NCI-H1105 (cell line): ENCODE measurements at places on chromosomes 5 and 9.

DNA sequence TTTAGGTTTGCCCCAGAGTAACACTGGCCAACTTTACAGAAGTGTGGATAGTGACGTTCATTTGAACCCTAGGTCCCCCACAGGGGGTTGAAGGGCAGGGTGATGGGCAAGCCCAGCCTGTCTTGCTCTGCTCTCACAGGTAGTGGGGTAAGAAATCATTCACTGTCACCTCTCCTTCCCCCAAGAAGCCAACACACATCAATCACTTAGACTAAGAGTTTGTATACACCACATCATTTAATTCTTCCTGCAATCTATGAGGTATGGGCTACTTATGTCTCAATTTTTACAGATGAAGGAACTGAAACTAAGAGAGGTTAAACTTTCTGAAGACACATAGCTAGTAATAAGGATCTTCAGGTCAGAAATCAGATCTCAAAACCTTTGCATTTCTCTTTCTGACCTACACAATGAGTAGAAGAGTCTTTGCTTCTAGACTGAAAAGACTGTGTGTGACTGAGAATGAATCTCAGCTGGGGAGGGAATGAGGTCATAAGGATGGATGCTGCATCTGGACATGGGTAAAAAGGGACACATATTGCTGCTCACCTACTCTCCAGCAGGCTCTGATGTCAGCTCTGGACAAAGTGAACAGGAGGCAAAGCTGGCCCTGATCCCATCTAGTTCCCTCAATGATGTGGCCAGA is 81.0 kb upstream of the EQTN start:
- no peak for DNase-seq

DNA sequence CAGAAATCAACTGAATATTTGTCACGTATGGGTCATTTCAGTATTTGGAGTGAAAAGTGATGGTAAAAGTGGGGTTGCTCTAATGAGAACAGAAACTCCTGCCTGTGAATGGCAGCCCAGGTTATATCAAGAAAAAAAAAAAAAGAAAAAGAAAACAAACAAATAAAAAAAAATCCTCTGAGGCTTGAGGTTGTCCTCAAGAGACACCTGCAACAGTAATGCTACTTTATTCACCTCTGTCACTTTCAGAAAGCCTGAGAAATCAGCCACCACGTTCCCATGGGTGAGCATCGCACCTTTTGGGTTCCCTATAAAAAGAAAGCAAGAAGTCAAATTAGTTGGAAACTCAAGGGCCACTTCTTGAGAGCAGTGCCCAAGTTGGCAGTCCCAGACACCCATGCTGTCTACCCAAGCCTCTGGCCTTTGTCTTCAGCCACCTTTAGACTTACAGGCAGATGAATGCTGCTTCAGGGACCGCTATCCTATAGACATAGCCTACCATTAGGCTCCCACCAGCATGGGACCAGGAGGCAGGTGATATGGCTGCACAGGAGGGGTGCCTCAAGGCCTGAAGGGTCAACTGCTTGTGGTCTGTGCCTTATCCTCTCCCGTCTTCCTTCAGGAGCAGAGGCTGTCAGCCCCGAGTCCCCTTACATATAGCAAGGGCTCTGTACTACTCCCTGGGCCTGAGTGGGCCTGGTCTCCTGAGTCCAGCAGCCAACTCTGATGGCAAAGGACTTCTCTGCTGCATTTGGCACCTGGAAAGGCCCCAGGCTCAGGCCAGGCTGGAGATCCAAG is 31.1 kb upstream of the MEIKIN start:
- no peak for DNase-seq

- no peak for DNase-seq
These were observed 293.0 kb downstream of the ZNF608 start for GRCh38 chr5:124453221-124454051.

- DNase-seq = peak; percentile 22
These were observed at the start of the genes PRELID1 and RAB24 for GRCh38 chr5:177303121-177303924. TSS of gene PRELID1 (plus strand) at chr5:177303799. CDS start at chr5:177303986, 187 bp downstream. TSS of gene RAB24 (minus strand) at chr5:177303719. CDS start at chr5:177303288, 431 bp downstream.

- DNase-seq = no peak
These were observed 76.1 kb upstream of the ASS1 start for GRCh38 chr9:130368631-130369103.

GRCh38 chr5:139273322-139273571 is 20.3 kb upstream of the MATR3 start:
- DNase-seq = no peak

- DNase-seq = no peak
These were observed 108.0 kb downstream of the STARD4 start for GRCh38 chr5:111404270-111404769.

GRCh38 chr5:76958991-76959767 is 6.3 kb downstream of the CRHBP start:
- no peak for DNase-seq

DNA sequence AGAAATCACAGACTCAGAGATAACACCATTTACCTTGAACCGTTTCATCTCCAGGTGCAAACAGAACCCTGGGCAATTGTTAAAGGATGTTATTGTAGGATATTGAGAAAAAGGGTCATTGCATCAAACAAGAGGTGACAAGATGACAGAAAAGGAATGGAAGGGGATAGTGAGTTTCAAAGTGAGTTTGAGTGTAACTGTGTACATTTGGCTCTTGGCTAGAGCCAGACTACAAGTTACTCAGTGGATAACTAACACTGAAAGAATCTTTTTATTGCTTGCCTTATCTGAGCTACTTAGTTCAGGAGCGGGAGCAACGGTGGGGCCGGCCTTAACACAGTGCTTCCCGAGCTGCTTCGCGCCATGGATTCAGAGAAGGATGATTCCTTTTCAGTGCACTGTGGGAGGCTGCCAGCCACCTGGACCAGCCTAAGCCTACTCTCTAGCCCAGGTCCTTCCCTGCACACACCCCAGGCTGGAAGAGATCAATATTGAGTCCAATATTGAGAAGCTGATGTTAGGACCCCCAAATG is 193.4 kb downstream of the ATPSCKMT start:
- DNase-seq = no peak

GRCh38 chr5:160089531-160089930 is 29.7 kb downstream of the PWWP2A start:
- DNase-seq = no peak

DNA sequence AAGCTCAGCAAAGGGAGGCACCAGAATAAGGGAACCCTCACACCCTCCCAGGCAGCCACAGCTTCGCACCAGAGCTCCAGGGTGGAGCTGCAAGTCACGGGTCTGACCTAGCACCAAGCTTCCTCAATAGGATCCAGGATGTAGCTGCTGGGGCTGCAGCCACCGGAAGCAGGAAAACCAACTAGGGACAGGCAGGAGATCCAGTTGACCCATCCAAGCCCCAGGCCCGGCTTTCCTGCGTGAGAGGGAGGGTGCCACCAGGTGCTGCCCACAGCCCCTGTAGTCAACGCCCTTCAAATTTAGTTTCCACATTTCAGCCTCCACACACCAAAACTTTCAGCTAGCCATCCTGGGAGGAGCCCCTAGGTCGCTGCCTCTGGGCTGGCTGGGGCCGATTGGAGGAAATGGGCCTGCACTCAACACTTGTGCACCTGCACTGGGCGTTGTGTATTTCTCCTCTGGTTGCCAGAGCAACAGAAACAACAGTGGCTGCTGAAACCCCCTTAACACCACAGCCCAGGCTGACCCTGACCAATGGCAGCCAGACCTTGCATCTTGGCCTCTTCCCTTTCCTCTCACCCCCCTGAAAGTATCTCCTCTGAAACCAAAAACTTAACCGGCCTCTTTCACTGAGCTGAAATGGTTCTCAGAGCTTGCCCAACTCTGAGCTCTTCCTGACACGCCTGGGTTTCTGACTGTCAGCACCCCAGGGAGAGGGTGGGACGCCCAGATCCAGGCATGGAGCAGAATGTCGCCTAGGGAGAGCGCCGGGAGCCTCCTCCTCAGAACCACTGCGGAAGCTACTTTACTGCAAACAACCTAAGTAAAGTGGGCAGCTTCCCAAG is 226.5 kb upstream of the MAP3K1 start:
- DNase-seq = no peak
